ENCODE measurements at places on chromosomes 12 and 14.

- no peak for DNase-seq
Measured at GRCh38 chr12:21731144-21731543, 43.4 kb downstream of the KCNJ8 start.

DNA sequence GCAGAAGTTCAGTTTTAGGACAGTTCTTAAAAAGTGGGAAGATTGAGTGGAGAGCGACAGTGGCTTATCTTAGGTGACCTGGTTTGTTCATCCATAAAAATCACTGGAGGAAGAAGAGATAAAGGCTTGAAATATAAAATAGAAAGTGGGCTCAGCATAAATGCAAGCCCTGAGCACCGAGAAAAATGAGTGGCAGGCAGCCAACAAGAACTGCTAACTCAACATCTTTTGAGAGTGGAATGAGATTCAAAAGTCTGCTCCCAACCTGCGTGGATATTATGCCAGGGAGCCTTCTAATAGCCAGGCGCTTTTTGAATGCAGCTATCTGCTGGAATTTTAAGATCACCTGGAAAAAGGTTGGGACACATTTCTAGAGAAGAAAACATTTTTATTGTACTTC lies 666.5 kb downstream of the FLRT2 start:
- no peak for DNase-seq

DNA sequence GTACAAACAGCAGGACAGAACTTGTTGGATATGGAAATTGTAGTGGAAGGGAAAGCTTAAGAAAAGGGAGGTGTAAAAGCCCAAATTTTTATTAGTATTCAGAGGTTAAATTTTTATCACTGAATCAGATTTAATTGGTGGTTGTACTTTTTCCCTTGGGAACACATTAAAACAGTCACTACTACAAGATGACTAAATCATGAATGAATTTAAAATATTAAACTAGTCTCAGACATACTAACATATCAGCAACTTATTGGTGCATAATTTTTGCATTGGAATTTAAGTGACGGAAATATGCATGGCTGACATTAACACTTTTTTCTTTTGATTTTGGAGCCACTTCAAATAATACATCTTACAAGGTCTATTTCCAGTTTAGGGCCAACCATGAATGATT lies 27.6 kb downstream of the SAMD4A start:
- DNase-seq, result no peak

- no peak for DNase-seq
Measured at GRCh38 chr12:16670456-16671050, 64.6 kb upstream of the LMO3 start.
